Mucosa of descending colon (tissue), 3 donors: ENCODE measurements at places on chromosomes 11 and 22.

DNA sequence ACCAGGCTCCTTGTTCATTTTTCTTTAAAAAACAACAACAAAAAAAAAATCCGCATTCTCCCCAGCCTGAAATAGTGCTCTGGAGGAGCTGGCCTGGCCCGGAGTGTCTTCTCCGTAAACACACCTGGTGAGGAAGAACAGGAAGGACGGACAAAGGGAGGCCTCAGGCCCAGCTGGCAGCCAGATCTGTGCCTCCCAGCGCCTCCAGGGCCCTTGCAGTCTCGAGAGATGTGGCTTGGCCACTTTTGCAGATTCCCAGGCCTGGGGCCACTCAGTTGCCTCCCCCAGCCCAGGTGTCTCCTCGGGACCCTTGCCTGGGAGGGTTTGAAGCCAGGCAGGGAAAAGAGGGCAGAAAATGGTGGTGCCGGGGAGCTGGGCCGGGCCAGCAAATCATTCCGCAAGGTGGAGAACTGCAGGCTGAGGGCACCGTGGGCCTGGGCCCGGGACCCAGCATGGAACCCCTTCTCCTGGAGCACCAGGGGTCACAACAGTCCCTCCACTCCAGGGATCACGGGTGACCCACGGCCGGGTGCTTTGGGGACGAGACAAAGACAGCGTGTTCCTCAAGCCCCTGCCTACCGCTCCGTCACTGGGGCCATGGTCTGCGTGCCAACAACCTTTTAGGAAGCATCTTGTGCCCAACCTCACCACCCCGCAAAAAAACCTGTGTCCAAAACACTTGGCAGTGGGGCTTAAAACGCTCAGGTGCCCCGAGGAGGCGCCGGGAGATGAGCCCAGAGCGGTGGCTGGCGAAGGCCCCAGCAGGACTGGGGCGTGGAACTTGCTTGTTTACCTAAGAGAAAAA is 67.1 kb upstream of the WNT7B start:
- DNase-seq = peak; percentile 68

DNA sequence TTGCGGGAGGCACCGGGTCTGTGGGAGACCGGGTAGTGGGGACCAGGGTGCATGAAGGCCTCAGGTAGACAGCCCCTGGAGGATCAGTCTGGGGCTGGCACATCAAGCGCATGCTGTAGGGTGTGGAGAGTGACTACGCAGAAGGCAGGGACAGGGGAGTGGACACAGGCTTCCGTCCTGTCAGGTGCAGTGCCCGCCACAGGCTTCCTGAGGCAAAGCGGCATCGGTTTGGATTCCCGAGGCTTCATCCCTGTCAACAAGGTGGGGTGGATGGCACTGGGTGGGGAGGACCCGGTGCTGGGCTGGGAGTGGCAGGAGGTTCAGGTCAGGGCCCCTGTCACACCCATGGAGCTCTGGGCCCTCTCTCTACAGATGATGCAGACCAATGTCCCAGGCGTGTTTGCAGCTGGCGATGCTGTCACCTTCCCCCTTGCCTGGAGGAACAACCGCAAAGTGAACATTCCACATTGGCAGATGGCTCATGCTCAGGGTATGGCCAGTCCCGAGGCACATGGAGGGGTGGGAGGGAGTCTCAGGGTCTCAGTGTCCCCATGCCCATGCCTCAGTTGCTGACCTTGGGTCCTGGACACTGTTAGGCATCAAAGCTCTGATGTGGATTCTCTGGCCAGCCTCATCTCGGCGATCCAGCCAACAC is 4.5 kb upstream of the LZTR1 start:
- DNase-seq = no peak

DNA sequence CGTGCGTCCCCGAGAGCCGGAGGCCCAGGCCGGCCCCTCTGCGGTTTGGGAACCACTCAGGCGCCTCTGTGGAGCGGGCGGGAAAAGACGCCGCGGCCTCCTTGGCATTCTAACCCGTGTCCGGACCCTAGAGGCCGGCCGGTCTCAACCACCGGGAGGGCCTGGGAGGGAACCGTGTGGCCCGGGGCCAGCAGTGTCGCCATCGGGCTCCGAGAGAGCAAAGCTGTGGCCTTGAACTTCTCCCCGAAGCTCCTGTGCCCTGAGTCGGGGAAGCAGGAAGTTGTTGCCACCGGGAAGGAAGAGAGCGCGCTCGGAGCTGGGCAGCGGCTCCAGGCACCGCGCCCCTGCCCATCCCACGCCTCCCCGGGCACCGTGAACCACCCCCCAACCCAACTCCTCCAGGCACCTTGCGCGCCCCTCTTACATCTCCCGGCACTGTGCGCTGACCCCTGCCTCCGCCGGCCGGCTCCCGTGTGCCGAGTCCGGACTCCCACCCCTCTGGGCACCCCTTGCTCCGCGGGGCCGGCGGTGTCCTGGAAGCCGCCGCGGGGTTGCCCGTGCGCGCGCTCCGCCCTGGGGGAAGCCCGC is 80.0 kb upstream of the PPARA start:
- DNase-seq = peak; percentile 82

DNA sequence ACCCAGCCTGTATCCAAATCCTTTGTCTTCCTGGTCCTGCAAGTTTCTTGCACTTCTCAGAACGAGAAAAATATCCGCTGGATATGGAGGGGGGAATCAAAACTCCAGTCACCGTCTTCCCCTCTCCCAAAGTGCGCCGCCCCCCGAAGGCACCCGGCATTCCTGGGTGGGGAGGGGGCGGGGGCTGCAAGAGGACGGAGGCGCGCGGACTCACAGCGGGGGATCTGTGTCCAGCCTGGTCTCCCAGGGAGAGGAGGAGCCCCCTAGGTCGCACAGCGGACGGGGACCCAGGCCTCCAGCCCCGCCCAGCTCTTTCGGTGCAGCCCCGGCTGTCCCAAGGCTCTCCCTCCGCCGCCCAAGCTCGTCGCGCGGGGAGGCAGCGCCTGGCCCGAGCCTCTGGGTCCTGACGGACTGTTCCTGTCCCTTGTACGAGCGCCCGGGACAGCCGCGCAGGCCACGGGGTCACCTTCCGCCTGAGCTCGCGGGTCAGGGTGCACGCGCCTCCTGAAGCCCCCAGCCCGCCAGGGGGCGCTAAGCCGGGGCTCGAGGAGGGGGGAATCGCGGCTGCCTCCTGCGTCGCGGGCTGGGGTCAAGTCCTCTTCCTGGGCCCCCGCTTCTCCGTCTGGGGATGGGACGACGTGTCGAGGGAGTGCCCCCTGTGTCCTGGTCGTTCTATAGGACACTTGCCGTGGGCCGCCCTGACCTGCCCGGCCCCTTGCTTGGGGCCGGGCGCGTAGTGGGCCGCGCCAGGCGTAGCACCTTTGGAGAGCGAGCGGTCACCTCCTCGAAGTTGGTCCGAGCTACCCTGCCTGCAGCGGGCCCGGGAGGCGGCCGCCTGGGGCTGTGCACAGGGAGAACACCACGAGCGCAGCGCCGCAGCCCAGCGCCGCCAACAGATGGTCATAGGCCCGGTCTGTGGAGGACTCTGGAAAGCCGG is 2.4 kb upstream of the WNT11 start:
- DNase-seq = peak; percentile 77

DNA sequence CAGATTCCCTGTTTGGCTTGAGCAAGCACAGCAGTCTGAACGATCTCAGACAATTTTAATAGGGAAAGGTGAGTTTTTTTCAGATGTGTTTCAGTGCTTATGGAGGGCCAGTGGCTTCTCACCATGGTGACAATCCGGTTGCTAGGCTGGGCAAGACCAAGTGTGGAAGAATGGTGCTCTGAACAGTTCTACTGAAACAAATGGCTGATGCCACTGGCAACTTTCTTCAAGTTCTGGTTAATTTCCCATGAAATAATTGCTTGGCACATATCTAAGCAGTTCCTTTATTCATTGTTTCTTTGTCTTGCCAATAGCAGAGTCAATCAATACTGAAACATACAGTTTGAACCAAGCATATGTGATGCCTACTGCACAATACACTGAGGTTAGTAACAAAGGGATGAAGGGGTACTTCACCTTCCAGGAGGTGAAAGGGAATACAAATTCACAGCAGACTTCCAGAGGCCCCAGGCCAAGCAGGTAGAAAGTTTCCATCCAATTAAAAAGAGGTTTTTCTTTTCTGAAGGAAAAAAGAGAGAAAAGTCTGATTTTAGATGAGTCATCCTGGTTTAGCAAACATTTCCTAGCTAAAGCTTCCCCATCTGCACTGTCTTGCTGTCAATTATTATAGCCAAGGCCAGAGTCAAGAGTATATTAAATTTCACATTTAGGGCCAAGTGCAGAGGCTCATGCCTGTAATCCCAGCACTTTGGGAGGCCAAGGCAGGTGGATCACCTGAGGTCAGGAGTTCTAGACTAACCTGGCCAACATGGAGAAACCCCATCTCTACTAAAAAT is 21.2 kb upstream of the NDUFC2 start:
- no peak for DNase-seq

- no peak for DNase-seq
Observed at GRCh38 chr22:23190526-23190925, 10.2 kb downstream of the BCR start.

DNA sequence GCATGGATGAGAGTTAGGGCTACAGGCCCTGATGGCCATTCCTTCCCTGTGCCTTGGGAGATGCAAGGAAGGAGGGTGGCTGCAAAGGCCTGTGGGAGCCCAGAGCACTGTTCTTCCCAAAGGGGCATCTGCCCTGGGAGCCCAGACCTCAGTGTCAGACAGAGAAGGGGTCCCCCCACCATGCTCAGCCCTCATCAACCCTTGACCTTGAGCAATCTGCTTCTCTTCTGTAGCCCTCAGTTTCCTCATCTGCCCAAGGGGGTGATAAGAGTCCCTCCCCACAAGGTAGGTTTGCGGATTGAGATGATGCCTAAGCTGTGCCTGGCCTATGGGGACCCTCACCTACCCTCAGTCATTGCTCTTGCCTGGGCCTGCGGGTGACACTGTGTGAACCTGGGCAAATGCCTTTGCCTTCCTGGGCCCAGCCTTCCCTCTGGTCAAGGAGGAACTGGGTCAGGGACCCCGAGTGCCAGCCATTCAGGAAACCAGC is 47.5 kb downstream of the IGLL5 start:
- DNase-seq = no peak

DNA sequence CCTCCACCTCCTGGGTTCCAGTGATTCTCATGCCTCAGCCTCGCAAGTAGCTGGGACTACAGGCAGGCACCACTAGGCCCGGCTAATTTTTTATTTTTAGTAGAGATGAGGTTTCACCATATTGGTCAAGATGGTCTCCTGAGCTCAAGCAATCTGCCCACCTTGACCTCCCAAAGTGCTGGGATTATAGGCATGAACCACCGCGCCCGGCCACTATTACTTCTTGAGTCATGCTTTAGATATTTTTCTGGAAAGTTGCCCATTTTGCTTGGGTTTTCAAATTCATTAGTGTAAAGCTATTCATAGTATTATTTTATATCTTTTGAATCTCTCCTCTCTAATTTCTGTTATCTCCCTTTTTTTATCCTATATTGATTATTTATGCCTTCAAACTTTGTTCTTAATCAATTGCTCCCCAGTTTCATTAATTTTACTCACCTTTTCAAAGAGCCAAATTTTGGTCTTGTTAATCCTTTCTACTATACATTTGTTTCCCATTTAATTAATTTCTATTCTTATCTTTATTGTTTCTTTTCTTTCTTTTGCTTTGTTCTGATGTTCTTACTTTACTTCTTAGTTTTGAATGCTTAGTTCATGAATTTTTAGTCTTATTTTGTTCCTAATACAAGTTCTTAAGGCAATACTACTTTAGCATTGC is 10.3 kb upstream of the RAC2 start:
- DNase-seq = no peak

GRCh38 chr22:19178065-19178656 is 375 bp downstream of the SLC25A1 start:
- DNase-seq = no peak

- DNase-seq = no peak
Observed at GRCh38 chr11:107931206-107931605, 3.0 kb downstream of the RAB39A start.

- peak; percentile 77 for DNase-seq
Observed at GRCh38 chr11:33542921-33543320, 157.7 kb downstream of the C11orf91 start.

DNA sequence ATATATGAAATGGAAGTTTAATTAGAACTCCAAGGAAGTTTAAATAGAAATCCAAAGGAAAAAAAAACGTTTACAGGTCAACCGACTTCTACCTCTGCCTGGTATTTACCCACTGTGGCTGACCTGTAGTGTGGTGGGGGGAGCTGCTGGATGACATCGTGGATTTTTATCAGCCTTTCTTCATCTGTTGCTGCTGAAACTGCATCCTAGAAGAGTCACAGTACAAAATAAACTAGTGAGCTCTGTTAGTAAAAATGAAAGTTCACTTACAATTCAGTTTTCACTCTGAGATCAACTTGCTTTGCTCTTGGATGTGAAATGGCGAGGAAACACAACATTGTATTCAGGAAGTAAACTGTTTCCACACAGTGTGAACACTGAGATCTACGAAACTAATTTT is 43.2 kb upstream of the TP53AIP1 start:
- no peak for DNase-seq

- DNase-seq = no peak
Observed at GRCh38 chr11:125176866-125177265, 12.3 kb downstream of the PKNOX2 start.

- DNase-seq = peak; percentile 88
Observed at GRCh38 chr22:31345331-31346254, 553 bp downstream of the PATZ1 start.

DNA sequence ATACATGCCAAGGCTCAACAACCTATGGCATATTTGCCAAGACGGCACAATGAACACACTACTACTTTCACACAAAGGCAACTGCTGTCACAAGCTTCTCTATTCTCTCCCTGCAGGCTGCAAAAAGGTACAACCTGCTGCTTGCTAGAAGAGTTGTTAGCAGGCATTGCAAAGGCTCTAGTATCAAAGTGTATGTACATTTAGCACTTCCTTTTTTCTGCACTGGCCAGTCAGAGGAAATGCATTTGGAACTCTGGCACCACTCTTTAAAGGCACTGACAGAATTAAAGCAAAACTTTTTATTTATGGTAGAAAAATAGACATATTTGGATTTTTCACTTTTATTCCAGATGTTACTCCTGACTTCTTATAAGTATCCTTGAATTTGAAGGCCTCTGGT is 125.9 kb downstream of the CWF19L2 start:
- no peak for DNase-seq

DNA sequence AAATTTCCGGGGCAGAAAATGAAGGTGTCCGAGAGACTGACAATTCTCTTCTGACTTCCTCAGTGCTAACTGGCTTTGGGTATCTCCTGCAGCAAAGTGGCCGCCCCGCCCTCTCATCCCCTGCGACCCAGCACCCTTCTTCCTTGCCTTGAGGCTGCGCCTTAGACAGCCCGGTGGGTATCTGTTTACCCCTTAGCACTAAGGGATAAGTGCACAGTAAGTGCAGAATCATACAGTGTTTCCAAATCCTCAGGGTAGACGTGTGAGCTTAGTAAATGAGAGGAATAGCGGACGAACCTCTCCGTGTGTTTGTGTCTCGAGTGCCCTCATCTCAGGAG is 368 bp upstream of the CHORDC1 start:
- DNase-seq = no peak

GRCh38 chr11:7299393-7299792 is 47.7 kb downstream of the SYT9 start:
- DNase-seq = no peak

- no peak for DNase-seq
Observed at GRCh38 chr11:927871-928270, 2.2 kb downstream of the AP2A2 start.

- no peak for DNase-seq
Observed at GRCh38 chr11:26958005-26958701, 35.8 kb upstream of the FIBIN start.

- DNase-seq = no peak
Observed at GRCh38 chr11:36427876-36428275, 82.2 kb downstream of the TRAF6 start.

GRCh38 chr11:72637198-72637597 is 37.0 kb downstream of the PDE2A start:
- DNase-seq = no peak
